ENCODE measurements at places on chromosomes 5 and 9.

DNA sequence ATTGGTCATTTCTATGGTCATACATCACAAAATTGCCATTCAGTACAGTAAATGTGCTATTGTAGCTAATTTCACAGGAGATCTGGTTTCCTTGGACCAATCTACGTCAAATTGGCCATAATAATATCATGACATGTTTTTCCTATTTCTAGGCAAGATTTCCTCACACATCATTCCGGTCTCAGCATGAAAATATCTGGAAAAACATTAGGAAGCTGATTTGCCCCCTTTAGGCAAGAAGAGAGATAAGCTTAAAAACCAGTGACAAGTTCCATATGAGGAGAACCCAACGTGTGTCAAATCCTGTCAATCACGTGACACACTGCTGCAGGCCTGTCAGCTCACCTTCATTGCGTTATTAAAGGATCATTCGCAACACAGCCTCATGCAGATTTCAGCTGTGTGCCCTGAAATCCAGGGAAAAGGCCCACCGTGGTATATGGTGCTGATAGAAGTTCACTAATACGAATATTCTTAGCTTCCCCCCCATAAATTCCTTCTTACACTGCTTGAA is 153.3 kb downstream of the ST8SIA4 start:
- no peak for DNase-seq

DNA sequence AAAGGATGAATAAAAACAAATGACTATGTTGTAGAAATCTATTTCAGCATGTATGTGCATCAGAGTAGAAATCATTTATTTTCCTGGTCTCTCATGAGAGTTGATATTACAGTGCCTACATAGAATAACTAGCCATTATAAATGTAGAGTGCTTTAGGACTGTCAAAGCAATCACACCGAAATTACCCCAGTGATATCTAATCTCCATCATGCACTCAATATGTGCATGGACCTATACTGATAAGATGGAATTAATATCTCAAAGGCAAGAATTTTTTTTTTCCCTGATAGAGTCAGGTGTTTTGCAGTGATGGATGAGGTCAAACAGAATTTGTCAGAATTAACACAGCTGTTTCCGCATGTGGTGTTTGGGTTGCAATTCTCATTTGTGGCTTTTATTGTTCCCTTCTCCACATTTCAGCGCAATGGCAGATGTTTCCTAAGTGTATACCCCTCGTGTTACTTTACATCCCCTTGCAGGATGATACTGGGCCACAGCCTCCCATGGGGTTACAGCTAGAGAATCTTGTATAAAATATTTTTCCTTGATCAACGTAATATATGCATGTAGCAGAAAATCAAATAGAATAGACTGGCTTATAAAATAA is 298.8 kb downstream of the RASEF start:
- DNase-seq = no peak

DNA sequence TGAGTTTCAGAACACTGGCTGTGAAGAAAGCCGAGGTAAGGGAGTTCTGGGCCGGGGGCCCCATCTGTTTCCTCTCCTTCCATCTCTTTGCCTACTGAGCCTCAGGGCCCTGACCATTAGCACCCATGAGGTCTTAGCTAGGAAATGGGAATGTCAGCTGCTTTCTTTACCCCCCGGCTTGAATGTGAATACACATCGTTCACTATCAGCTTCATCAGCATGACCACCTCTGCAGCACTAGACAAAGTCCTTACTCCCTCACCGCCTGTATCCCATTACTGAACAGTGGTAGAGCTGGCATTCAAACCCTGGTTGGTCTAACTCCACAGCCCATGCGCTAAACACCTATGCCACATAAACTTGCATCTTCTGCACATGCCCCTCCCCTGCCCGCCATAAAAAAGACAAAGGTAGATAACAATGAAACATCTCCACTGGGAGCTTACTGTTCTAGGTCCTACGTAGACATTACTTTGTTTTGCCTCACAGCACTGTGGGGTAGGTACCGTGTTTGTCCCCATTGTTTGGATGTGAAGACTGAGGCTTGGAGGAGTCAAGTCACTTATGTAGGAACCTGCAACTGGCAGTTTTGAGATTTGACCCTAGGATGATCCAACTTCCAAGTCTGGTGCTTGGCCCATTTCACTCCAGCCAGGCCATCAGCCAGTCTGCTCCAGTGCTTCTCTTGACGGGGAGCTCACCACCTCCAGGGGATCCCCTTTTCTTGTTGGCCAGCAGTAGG is 93.3 kb downstream of the AMBP start:
- DNase-seq = no peak

DNA sequence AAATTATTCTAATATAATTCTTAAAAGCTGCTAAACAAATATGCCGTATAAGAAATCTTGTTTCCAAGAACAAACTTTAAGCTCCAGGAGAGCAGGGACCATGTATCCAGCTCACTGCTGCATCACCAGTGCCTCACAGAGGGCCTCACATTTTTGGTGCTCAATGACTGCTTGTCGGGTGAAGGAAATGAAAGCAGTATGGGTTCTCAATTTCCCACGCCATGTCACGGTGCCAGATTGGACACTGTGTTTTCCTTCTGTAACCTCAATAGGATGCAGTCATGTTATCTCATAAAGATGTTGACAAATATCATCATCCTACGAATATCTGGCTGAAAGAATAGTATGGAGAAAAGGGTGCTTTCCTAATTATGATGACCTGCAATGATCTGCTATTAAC is 64.7 kb downstream of the POU5F2 start:
- no peak for DNase-seq

- DNase-seq = peak; percentile 44
Measured at GRCh38 chr5:98774192-98775033, 950 bp downstream of the RGMB start.

DNA sequence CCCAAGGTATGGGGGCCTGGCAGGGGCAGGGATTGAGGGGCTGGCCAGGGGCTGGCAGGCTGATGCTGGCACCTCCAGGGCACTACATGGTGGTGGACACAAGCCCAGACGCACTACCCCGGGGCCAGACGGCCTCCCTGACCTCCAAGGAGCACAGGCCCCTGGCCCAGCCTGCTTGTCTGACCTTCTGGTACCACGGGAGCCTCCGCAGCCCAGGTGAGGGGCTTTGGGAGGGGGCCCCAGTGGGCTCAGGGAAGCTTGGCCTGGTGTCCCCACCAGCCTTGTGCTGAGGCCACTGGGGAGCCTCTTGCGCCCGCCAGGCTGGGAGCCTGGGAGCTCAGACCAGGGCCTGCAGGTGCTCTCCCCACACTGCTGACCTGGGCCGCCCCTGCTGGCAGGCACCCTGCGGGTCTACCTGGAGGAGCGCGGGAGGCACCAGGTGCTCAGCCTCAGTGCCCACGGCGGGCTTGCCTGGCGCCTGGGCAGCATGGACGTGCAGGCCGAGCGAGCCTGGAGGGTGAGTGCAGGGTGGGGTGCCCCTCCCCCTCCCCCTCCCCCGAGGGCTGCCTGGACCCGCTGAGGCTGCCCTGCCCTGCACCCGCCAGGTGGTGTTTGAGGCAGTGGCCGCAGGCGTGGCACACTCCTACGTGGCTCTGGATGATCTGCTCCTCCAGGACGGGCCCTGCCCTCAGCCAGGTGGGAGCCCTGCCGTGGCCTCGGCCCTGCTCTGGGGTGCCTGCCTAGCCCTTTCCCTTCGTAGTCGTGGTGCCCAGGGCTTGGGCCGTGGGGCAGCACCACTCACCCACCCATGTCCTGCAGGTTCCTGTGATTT is 5.7 kb downstream of the MAMDC4 start:
- no peak for DNase-seq

DNA sequence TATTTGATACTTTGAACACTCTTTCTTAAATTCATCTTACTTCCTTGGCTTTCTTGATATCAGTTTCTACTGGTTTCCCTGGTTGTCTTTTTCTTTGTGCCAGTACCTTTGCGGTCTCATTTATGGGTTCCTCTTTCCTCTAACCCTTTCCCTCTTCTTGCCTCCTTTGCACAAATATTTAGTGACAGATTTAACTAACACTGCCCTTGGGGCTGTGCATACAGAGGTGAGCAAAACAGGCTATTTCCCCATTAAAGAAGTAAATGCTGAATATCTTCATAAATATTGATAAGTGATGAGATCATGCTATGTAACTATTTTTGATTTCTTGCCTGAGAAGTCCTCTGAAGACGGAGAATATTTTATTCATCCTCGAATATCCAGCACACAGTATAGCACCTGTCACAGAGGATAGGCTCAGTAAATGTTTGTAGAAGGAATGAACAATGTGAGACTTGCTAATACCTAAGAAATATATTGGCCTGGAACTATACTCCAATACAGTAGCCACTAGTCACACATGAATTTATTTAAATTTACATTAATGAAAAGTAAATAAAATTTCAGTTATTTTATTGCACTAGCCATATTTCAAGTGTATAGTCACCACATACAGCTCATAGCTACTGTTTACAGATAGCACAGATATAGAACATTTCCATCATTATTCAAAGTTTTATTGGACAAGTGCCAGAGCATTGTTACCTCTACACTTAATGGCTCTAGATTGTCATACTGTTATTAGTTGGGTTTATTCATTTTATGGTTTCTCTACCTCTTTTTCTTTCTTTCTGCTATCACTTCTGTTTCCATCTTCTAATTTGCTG is 90.4 kb downstream of the RIC1 start:
- no peak for DNase-seq

GRCh38 chr5:156402387-156402921 is 75.5 kb downstream of the SGCD start:
- no peak for DNase-seq
